Osteoblast (primary cell): ENCODE measurements at places on chromosomes 2 and 18. TPM values are rescaled to one million over a fixed set of nuclear protein-coding genes. Genes with fewer than 3 reads are reported as not detected.

The ST6GAL2 gene
- total RNA-seq, result 0.36 TPM in 1 of 2 replicates, not detected in the other

The TEX44 gene
- not detected in 2 replicates for total RNA-seq

- DNase-seq, result no peak
- no peaks in the 10 kb centered on the region for H3K36me3 ChIP-seq
- no peaks in the 10 kb centered on the region for H3K4me1 ChIP-seq
- H3K4me3 ChIP-seq, result no peak overlapping the region
These were observed 156.5 kb downstream of the NDUFA10 start for GRCh38 chr2:239868556-239869181.

The MEMO1 gene
- 35.1 and 37.6 TPM in 2 replicates for total RNA-seq

DNA sequence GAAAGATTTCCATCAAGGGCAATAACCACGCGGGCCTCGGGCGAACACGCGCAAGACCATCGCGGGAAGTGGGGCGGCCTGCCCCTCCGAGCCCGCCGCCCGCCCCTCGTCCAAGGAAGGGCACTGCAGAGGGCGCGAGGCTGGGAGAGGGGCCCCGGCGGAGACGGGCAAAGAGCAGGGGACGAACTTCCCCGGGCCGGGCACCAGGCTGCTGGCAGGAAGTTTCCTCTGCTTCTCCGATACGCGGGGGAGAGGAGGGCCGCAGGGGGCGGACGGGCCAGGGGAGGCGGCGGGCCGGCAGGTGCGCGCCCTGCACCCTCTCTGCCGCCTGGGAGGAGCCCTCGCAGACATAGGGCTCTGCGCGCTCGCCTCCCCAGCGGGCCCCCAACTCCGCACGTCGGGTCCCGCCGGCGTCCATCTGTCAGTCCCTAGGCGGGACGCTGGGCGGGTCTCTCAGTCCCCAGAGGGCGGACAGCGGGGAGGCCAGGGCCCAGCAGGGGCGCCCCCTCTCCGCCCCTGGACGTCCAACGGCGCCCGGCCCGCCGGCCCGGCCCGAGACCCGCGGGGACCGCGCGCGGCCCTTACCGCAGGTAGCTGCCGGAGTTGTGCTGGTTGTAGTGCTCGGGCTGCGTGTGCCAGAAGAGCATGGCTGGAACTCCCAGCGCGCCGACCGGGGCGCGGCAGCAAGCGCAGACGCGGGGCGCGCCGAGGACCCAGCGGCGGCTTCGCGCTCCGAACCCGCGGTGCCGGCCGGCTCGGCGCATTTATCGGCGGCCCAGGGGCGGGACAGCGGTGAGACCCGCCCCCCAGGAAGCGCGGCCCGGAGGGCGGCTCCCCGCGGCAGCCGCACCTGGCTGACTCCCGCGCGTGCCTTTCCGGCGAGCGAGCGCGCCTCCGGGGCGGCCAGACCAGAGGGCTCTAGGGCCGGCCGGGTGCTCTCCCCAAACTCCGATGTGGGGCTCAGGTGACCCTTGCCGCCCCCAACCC, at the start of gene TFCP2L1:
Gene TFCP2L1, minus strand, starts transcription at position 740 of the 987 bp plus-strand sequence. Its CDS starts 93 bp downstream, at position 647.
- H3K4me3 ChIP-seq, result peak within 1 kb of the TSS; percentile 35
- no peaks in the 10 kb centered on the region for H3K36me3 ChIP-seq
- peak; percentile 88 for DNase-seq
